ENCODE measurements at places on chromosomes 1 and 21.

DNA sequence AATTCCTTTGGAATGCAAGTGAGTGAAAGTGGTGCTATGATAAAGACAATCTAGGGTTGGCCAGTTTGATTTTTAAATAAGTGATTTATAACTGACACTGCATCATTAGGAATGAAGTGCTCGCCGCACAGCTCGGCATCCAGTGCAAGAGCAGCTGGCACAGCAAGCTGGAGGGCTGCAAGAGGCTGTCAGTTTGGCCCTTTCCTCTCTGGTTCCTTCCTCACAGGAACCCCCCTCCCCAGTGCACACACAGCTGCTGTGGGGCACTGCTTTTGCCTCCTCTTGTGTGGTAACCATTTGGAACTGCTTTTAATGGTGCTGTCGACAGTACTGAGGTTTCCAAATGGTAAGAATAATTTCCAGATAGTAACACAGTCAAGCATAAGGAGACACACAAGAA lies 10.4 kb upstream of the BCAR3 start:
- no peak for DNase-seq

GRCh38 chr21:46000182-46000730 lies 18.7 kb downstream of the COL6A1 start:
- DNase-seq: no peak

DNA sequence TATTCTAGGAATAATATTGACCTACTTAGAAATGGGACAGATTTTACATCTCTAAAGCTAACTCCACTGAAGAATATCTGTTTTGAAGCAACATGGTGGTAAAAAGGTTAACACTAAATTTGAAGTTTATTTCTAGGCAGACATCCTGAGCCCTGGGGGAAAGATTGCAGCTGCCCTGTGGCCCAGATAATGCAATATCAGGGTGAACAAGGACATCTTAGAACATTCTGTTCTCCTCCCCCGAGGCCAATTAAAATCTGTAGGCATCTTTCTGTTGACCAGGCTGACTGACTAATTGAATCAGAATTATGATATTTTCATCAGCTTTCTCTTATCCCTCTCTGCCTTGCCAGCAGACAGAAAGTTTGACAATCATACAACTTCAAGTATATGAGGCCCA lies 149.8 kb upstream of the DUSP10 start:
- DNase-seq: no peak

DNA sequence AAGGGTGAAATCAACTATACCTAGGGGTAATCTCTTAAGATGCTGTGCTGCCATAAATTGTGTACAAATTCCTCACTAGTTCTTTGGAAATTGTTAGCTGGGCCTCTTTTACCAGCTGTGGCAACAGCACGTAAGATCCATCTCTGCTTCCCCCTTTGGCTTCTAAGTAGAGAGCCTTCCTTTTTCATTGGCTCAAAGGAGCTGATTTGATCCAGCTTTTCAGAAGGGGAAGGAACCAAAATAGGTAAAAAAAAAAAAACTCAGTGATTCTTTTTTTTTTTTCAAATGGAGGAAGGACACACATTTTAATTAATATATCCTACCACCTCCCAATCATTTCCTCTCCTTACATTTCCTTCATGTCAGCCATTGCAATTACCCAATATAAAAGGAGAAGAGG lies 4.0 kb upstream of the RCAN1 start:
- DNase-seq: no peak

DNA sequence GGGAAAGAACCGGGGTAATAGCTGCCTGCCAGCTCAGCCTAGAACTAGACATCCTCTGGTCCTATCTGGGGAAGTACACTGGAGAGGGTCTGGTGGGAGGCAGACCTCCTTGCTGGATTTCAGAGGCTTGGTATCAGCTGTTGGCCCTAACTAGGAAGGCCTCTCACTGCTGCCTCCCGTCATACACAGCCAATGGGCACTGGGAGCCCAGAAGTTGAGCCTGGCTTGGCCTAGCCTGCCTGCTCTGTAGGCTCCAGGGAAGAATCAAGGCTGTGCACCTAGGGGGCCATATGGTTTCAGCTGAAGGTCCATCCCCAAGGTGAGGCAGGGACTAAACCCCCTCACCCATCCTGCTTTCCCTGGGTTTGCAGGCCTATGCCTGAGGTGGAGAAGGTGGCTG lies 4.3 kb upstream of the MUTYH start:
- DNase-seq: no peak

DNA sequence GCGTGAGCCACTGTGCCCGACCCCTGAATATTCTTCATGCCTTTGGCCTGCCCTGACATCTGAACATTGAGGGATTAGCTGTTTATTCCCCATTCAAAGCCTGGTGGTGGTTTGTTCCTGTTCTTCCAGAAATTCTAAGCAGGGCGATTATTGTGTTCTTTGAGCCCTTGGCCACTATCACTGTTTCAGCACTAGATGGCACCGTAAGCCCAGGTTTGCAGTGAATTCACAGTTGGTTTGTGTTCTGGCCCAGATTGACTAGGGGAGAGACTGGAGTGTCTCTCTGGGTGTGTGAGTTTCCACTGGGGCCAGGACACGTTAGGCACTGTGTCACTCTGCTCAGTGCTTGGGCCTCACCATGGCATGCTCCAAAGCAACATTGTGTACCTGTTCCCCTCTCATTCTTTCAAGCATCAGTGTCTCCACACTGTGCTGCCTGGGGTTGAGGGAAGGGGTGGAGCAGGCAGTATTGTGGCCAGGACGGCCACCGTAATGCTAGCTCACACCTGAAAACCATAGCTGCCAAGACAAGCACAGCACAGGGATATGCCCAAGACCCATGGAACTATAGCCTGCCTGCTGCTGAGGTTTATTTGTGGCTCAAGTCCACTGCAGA lies 52.7 kb downstream of the PKN2 start:
- DNase-seq: no peak

- no peak for DNase-seq
Measured at GRCh38 chr1:48695161-48695560, 81.5 kb downstream of the BEND5 start.

DNA sequence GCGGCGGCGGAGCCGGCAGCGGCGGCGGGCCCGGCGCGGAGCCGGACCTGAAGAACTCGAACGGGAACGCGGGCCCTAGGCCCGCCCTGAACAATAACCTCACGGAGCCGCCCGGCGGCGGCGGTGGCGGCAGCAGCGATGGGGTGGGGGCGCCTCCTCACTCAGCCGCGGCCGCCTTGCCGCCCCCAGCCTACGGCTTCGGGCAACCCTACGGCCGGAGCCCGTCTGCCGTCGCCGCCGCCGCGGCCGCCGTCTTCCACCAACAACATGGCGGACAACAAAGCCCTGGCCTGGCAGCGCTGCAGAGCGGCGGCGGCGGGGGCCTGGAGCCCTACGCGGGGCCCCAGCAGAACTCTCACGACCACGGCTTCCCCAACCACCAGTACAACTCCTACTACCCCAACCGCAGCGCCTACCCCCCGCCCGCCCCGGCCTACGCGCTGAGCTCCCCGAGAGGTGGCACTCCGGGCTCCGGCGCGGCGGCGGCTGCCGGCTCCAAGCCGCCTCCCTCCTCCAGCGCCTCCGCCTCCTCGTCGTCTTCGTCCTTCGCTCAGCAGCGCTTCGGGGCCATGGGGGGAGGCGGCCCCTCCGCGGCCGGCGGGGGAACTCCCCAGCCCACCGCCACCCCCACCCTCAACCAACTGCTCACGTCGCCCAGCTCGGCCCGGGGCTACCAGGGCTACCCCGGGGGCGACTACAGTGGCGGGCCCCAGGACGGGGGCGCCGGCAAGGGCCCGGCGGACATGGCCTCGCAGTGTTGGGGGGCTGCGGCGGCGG lies 1.0 kb downstream of the ARID1A start:
- DNase-seq: no peak

- DNase-seq: no peak
Measured at GRCh38 chr1:14519976-14520375, 78.5 kb upstream of the KAZN start.

GRCh38 chr21:35179990-35180540 lies 131.0 kb upstream of the RUNX1 start:
- no peak for DNase-seq

DNA sequence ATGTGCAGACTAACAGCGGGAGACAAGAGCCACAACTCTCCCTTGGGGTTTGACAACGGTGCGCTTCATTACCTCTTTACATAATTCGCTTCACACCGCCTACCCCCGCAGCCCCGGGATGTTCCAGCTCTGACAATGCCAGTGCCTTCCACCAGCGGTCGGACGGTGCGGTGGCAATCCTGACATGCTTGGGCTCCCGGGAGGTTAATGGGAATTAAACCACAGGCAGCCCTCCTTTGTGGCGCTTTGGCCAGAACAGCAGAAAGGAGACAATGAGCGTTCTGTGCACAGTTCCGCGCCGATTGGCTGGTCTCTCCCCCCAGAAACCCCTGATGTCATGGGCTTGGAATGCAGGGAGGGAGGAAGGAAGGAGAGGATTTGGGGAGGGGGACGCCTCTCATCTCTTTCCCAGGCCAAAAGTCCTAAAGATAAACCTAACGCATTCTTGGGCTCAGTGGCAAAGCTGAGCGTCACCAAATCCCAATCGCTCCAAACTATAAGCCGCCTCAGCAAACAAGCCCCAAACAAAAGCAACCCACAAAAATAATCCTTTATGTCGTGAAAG lies 1.3 kb downstream of the CNN3 start:
- peak; percentile 66 for DNase-seq

DNA sequence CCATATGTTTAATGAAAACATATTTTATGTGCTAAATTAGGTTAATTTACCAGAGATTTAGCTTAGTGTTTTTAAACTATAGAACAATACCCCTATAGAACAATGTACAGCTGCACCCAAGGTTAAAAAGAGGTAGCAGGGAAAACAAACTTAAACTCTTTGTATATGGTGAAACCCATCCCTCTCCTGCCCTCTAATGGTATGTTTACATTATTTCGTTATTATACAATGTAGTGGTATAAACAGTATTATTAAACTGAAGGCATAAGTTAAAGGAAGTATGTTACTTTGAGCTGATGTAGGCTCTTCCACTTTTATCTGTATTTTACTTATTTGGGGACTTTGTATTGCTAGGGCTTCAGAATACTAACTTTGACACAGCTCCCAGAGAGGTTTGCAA lies 16.7 kb upstream of the ZYG11A start:
- DNase-seq: no peak

- no peak for DNase-seq
Measured at GRCh38 chr1:119227456-119227855, 87.0 kb upstream of the WARS2 start.

DNA sequence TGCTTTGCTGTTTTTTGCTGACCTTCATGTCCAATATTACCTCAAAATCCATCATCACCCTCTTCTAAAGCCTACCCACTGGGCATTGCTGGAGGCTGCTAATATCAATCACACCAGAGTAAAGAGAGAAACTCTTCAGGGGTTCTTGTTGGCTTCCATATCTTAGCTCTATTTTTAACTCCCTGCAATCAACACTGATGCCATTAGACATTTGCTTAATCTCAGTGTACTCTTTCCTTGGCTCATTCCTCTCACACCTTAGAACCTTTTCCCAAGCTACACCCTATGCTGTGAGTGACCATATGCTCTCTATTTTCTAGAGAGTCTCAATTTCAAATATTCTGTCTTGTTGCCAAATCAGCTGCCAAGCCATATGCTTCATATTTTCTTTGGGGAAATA lies 40.6 kb upstream of the RABGAP1L start:
- DNase-seq: peak; percentile 83

DNA sequence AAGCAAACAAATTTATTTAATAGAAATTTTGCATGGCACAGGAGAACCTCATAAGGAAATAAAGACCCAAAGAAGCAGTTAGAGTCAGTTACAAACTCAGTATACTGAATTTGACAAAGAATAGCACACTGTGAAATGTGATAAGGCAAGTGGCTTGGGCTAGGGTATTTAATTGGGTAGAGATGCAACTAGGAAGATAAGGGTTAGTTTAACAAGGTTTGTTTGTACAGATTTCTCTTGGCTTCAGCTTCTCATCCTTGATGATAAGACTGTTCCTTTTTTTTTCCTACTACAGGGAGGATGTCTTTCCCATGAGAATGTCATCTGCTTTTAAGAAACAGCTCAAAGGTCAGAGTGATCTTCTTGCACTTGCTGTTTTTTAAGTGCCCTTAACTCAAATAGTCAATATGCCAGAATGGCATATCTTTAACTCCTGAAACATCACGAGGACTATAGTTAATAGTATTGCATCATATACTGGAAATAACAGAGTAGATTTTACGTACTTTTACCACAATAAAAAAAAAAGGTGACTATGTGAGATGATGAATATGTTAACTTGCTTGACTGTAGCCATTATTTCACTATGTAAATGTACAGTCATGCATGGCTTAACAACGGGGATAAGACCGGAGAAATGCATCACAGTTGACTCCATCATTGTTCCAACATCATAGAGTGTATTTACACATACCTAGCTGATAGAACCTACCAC lies 9.2 kb upstream of the TRAF3IP3 start:
- no peak for DNase-seq

DNA sequence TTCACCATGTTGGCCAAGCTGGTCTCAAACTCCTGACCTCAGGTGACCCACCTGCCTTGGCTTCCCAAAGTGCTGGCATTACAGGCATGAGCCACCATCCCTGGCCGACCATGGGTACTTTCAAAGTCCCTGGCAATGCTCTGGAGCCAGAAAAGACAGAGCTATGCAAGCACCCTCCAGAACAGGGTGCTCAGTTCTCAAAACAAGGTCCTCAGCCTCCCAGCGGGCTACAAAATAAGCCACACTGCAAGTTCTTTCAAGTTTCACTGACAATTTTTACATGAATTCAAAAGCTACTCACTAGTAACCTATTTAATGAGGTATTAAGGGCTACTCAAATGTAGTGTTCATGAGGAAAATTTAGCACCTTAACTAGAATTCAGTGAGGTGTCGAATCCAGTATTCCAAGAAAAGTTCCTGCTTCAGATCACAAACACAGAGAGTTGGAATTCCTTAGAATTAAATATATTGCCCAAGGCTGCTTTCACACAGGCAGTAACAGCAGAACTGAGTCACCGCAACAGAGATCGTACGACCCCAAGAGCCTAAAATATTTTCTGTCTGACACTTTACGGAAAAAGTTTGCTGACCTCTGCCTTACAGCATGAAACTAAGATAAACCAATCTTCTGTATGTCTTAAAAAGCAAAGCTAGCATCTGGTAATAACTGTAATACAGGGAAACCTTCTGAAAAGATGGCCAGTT lies 60.7 kb downstream of the HSF2BP start:
- DNase-seq: no peak

GRCh38 chr1:6212193-6212959 lies 6.5 kb downstream of the RNF207 start:
- no peak for DNase-seq

DNA sequence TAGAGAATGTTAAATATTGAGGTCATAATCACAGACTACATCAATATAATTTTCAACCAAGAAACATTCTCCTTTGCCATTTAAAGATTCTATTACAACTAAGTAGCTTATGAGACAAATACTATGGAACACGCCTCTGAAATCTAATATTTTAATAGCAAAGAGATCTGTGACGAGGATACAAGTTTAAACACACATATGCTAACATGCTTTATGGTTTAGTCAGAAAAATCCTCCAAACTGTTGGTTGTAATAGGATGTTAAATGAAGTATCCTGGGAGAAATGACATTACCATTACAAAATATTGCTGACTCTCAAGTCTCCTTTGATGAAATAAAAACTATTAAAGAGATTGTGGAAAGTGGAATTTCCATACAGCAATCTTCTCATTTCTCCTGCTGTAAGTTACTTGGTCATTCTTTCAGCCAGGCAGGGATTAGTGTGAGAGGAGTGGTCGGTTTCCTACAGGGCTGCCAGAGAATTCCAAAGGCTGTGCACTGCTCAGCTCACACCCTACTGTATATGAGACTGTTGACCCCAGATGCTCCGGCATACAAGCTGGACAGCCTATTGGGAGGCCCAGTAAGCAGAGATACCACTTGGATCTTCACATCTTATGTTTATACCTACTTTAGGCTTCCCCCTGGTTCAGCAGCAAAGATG lies 26.6 kb downstream of the SCYL3 start:
- DNase-seq: no peak

GRCh38 chr1:216331211-216331610 lies 92.0 kb downstream of the USH2A start:
- no peak for DNase-seq

Measured in cerebellum (tissue), 4 donors.